ENCODE measurements at places on chromosomes 3 and 15. TPM values are rescaled to one million over a fixed set of nuclear protein-coding genes. Genes with fewer than 3 reads are reported as not detected.

SUCNR1 gene
- not detected for total RNA-seq

CEP63 gene
- total RNA-seq = 24.6 TPM

FOXB1 gene
- not detected for total RNA-seq

ARHGAP11A gene
- 7.5 TPM for total RNA-seq

DNAH12 gene
- 0.22 TPM for total RNA-seq

GAP43 gene
- total RNA-seq = not detected

HRG gene
- total RNA-seq = not detected

TLR9 gene
- 10.4 TPM for total RNA-seq

SCAANT1 gene
- total RNA-seq = not detected

FSIP1 gene
- total RNA-seq = 0.53 TPM

NAA80 gene
- total RNA-seq = 23.9 TPM

SYNPR gene
- total RNA-seq = not detected

TYRO3 gene
- 0.22 TPM for total RNA-seq

ACSBG1 gene
- total RNA-seq = 0.07 TPM

EEF1AKMT4 gene
- total RNA-seq = 2.9 TPM

AHSG gene
- not detected for total RNA-seq

ZBBX gene
- total RNA-seq = not detected

PLAAT1 gene
- total RNA-seq = not detected

Measured in activated B cell treated with CpG ODN at 0.5 μM for 24 hours (primary cell).